ENCODE measurements at places on chromosomes 16 and 17.
A peak's percentile ranks its signal among the peaks of the same experiment; 100 is the strongest.

- DNase-seq = peak; percentile 63
Observed at GRCh38 chr17:70636517-70637133, 467.3 kb downstream of the KCNJ2 start.

GRCh38 chr16:67187175-67187890 is 2.6 kb downstream of the EXOC3L1 start:
- no peak for DNase-seq

DNA sequence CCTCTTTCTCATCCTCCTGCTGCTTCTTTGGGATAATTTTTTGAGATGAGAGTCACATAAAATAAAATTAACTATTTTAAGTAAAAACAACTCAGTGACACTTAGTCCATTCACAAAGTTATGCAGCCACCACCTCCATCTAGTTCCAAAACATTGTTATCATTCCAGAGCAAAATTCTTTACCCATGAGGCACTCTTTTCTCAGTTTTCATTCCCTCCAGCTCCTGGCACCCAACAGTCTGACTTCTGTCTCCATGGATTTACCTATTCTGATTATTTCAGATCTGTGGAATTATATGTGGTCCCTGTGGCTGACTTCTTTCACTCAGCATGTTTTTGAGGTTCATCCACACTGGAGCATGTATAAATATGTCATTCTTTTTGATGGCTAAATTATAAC is 239.9 kb upstream of the DYNLRB2 start:
- DNase-seq = no peak

- no peak for DNase-seq
Observed at GRCh38 chr17:62913991-62914570, 52.0 kb upstream of the TANC2 start.

DNA sequence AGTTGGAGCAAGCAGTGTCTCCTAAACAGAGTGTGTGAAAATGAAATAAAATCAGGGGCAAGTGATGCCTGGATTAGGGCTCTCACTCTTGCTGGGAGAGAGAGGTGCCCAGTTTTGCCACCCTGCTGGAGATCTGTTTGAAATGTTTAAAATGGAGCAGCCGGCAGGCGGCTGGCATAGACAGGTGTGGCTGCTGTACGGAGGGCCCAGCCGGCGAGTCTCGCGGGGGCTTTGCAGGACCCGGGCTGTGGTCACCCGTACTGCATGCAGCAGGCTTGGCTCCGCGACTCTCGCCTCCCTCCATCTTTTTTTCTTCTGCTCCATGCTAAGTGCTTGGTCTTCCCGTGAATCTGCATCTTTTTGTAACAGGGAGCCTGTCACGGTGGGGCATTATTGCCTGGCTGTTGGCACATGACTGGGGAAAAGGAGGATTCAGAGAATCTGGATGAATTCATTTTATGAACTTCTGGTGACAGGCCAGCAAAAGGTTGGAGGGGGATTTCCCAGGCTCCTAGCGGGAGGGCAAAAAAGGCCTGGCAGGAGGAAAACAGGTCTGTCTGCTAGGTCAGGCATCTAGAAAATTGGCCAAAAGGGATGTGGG is 1.8 kb downstream of the ZNRF1 start:
- DNase-seq = peak; percentile 22

DNA sequence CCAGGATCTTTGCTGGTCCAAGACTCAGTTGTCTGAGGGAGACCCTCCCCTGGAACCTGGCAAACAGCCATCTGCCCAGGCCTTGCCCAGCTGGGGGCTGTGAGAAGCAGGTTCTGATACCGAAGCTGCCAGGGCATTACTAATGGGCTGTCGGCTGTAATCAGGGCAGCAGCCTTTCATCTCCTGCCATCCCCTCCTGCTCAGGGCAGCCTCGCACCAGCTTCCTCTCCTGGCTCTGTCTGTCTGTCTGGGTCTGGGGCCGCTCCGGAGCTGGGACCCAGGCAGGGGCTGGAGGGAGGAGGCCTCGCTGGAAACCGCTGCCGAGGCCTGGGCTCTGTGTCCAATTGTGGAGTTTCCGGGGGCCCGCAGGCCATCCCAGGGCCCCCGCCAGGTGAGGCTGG is 21.6 kb upstream of the BRD7 start:
- no peak for DNase-seq

DNA sequence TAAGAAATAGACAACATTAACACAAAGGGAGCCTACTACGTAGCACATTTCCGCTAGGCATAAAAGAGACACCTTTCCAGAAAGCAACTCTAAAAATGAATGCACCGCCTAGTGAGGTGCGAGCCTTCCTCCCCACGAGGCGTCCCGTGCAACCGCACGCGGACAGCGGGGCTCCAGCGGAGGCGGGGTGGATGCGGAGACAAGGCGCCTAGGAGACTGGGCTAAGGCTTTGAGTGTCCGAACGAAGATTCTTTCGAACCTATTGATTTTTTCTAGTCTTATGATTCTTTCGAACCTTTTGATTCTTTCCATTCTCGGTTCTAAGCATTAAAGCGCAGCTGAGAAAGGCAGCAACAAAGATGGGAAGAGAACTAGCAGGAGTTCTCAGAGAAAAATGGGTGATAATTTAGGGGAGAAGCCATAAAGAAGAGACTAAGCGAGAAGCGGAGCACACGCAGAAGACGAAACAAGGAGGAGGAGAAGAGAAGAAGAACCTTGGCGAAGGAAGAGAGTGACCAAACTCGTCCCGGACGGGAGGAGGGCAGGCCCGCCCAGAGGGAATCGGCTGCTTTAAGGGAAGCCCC is 394 bp upstream of the CPD start:
- no peak for DNase-seq

- DNase-seq = no peak
Observed at GRCh38 chr16:79402356-79402755, 198.2 kb downstream of the MAF start.

- DNase-seq = no peak
Observed at GRCh38 chr17:7846063-7846735, 8.7 kb upstream of the TMEM88 start.

GRCh38 chr17:67733449-67733848 is 15.7 kb downstream of the NOL11 start:
- DNase-seq = no peak
